ENCODE measurements at places on chromosomes 5 and 9. TPM values are rescaled to one million over a fixed set of nuclear protein-coding genes. Genes with fewer than 3 reads are reported as not detected.

GRCh38 chr9:95379630-95380029 is 62.1 kb upstream of the FANCC start:
- no peak for DNase-seq
- H3K4me3 ChIP-seq: no peak overlapping the region
- H3K36me3 ChIP-seq: no peaks in the 10 kb centered on the region
- peaks cover 34% of the 10 kb centered on the region for H3K27me3 ChIP-seq

DNA sequence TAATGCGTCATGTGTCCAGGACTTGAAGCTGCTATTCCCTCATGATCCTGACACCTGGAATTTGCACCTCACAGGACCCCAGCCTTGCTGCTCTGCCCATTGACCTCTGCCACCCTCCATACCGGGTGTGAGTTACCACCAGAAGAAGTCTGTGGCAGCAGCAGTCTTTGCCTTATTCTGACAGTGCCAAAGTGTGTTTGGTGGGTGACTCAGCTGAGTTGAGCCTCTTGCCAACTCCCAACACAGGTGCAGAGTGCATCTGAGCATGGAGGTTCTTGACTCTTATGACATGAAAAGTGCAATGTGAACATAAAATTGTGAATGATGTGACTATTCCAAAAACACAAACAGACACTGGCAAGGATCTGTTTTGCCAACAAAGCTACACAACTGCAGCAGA is 1166.5 kb upstream of the CDH18 start:
- H3K4me3 ChIP-seq: no peak overlapping the region
- no peaks in the 10 kb centered on the region for H3K36me3 ChIP-seq
- no peaks in the 10 kb centered on the region for H3K4me1 ChIP-seq
- no peak for DNase-seq
- H3K27me3 ChIP-seq: no peaks in the 10 kb centered on the region

DNA sequence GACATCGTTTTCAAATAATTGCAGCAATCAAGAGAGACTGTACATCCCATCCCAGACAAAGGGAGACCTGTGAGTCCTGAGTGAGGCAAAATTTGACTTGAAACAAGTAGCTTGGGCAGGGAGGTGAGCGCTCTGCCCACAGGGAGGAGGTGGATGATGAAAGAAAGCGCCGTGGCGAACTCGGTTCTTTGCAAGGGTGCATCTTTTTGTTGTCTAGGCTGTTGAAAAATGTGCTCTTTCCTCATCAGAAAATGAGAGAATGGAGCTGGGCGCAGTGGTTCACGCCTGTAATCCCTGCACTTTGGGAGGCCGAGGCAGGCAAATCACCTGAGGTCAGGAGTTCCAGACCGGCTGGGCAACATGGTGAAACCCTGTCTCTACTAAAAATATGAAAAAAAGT is 150.5 kb downstream of the GAPVD1 start:
- H3K36me3 ChIP-seq: no peaks in the 10 kb centered on the region
- peaks cover 12% of the 10 kb centered on the region for H3K4me1 ChIP-seq
- H3K27me3 ChIP-seq: peaks cover 17% of the 10 kb centered on the region
- DNase-seq: no peak
- no peak overlapping the region for H3K27ac ChIP-seq

Gene MAMDC4
- total RNA-seq: 18.0 TPM

Data from activated naive CD8-positive, alpha-beta T cell treated with anti-CD3 and anti-CD28 coated beads, Interleukin-2, amount 10 ng/mL, durations not matched to agents 7 days and 5 days (primary cell).